ENCODE measurements at places on chromosomes 11 and 22.

GRCh38 chr11:11976481-11977127 is 31.8 kb downstream of the DKK3 start:
- no peak for DNase-seq

DNA sequence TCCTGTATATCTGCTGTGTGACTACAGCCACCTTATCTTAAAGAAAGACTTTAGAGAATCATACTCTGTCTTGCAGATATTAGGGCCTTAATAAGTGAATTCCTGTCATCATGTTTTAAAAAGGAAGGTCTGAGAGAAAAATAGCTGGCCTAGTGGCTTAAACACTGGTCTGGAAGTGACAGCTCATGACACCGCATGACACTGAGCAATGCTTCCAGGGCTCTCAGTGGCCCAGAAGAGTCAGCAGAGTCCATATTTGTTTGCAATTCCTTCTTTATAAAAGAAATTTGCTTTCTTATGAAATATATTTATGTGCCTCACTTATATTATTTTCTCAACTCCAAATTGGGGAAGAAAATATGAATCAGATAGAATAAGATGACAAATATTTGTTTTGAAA is 33.0 kb downstream of the MMP20 start:
- no peak for DNase-seq

DNA sequence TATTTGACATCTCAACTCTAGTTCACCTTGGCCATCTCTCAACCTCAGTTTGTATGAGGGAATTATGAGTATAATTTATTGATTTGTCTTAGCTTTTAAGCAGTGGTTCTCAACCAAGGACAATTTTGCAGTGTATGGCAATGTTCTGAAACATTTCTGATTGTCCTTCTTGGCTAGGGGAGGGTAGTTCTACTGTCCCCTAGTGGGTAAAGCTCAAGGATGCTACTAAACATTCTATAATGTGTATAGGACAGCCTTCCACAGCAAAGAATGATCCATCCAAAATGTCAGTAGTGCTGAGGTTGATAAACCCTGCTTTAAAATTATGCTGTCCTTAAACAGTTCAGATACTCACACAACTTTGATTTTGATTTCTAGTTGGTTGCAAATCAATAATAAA is 78.1 kb upstream of the ALKBH3 start:
- DNase-seq: no peak

DNA sequence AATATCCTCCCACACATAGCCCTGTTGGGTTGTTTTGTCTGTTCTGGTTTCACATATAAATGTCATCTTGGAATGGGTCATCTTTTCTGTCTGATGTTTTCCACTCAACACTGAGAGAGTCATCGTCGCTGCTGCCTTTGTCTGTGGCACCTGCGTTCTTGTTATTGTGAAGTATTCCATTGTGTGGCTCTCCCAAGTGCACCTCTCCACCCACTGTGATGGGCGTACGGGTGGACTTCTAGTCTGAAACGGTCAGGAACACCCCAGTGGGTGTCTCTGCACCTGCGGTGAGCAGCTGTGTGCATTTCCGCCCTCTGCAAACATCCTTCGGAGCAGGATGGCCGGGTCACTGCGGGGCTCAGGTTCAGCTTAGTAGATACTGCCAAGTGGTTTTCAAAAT is 34.5 kb upstream of the RTL6 start:
- DNase-seq: no peak

- no peak for DNase-seq
Observed at GRCh38 chr22:45552580-45553350, 50.1 kb downstream of the FBLN1 start.

DNA sequence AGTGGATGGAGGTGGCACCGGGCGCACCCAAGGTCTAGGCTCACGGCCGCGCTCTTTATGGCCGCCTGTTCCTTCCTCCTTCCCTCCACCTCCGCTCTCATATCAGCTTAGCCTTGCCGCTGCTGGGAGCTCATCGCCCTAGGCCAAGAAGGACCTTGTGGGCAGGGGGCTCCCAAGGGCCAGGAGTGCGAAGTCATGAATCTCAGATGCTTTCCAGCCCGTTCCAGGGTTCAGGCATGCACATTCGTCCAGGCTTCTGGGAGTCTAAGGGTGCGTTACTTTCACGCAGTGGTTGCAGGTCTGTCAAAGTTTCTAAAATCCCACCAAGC is 4.1 kb upstream of the GALR3 start:
- DNase-seq: no peak

DNA sequence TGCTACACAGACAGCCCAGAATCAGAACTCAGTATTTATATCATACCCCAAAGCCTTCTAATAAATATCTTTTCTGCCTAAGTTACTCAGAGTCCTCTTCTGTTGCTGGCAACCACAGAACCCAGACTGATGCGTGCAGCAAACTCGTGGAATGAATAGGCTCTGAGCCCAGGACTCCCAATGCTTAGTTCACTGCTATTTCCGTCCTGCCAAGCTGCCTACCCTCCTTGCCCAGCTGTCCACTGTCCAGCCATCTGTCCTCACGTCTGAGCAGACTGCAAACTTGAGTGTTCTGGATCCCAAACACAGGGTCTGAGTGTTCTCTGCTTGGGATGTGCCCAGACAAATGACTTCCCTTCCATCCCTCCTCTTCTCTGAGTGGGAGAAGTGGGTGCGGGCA is 19.4 kb downstream of the PTPN5 start:
- no peak for DNase-seq

Measured in stimulated activated CD8-positive, alpha-beta memory T cell treated with anti-CD3 and anti-CD28 coated beads, Interleukin-7, amount 100 ng/mL, for 48 hours (primary cell).